ENCODE measurements at places on chromosomes 5 and 9.

- DNase-seq: no peak
Measured at GRCh38 chr5:10635867-10636350, 72.0 kb downstream of the ANKRD33B start.

DNA sequence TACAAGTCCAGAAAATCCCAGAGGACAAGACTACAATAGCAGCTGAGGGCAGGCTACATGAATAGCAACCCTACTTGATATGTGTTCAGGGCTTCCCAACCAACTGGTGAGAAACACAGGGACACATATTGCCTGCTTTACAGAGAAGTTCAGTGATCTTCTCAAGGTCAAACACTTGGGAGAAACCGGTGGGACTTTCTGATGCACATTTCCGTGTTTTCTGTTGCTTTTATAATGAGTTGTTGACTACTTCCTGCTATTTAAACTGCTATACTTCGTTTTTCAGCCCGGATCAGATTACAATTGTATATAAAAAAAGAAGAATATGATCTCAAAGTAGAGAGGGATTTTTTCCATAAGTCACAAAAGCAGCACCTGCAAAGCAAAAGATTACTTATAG is 175.1 kb downstream of the SNX18 start:
- DNase-seq: no peak

GRCh38 chr5:14726066-14726838 is 61.7 kb downstream of the OTULIN start:
- no peak for DNase-seq

GRCh38 chr5:131386124-131386523 is 122.3 kb downstream of the CDC42SE2 start:
- no peak for DNase-seq

DNA sequence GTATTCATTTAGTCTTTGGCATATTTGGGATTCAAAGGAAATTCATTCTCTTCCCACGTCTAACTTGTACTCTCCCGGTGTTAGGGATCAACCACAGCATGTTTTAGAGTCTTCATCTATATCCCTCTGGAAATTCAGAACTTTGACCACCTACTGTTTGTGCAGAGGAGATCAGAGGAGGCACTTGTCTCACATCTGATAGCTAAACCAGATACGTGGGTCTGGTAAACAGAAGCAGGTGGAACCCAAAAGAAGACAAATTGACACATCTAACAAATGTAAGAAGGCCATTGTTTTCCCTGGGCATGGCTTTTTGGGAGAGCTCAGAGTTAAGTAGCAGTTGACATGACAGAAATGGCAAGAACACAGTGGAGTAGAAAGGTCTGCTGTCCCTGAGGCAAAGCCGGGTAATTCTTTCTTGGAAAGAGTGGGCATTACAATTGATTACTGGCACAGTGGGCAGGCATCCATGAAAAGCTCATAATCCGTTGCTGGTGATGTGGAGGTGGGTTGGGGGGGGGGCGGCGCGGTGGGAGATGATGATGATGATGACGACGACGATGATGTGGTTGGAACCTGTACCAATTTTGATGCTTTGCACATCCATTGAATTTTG is 27.5 kb downstream of the PIP5K1B start:
- no peak for DNase-seq

- no peak for DNase-seq
Measured at GRCh38 chr5:34915856-34916192, 313 bp downstream of the BRIX1 start.

GRCh38 chr9:75699017-75699416 is 191.5 kb upstream of the PCSK5 start:
- DNase-seq: no peak

GRCh38 chr5:119382169-119382568 is 26.4 kb downstream of the TNFAIP8 start:
- no peak for DNase-seq

GRCh38 chr9:9469271-9469670 is 1143.5 kb downstream of the PTPRD start:
- no peak for DNase-seq

GRCh38 chr5:134600600-134600999 is 32.0 kb downstream of the SAR1B start:
- no peak for DNase-seq

DNA sequence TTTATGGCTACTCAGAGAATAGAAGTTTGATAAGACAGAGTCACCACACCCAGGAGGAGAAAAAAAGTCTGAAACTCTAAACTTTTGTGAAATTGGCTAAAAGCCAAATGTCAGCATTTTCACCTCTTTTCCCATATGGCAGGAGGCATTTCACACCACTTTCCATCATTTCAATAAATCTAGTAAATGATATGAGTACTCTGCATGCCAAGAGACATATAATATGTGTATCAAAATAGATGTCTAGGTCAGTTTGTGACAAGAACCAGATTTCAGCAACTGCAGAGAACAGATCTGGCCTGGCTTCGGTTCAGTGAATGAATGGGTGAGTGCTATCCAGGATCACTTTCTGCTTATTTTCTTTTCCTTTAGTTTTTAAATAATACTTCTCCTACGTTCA is 470.8 kb downstream of the ENC1 start:
- no peak for DNase-seq

DNA sequence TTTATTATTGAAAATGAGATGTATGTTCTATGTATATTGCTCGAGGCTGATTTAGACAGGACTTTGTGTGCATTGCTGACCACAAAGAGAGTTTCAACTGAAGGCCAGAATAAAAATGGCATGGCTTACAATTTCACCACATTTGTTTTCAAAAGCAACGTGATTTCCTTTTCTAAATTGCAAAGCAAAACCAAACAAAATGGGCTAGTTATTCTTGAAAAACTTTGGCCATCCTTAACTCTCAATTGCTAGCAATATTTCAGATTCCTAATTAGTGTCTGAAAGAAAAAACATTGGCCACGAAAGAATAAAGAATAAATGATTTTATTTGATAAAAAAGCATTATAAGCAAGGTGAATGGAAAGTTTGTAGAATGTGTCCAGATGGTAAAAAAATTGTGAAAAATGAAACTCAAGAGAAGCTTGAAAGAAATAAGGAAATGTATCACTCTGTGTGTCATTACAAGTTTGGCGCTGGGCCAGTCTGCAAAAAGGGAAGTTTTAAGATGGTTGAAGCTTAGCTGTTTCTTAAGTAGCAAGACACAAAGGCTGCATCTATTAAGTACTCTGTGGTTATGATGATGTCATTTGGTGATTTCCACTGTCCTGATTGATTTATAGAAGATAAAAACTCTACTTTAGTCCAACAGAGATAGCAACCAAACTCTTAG is 89.2 kb upstream of the PRLR start:
- DNase-seq: no peak

GRCh38 chr9:84170521-84171141 is 169.9 kb downstream of the SLC28A3 start:
- DNase-seq: no peak

- no peak for DNase-seq
Measured at GRCh38 chr9:93107825-93108161, 11.8 kb downstream of the CARD19 start.

DNA sequence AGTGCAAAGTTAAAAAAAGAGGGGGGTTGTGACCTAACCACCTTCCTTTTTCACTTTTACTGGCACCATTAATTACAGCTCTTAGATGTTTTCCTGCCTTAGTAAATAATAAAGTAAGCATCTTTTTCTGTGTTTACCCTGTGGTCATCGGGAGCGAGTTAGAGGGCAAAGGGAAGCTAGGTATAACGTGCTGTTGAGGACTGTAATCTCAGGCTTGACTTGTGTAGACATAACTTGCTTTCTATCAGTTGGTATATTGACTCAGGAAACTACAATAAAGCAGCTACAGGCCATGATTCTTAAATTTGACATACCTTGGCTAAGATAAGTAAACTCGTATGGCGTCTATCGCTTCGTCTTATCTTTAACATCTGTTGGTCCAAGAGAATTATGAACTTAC is 509.8 kb upstream of the CHD1 start:
- no peak for DNase-seq

GRCh38 chr9:33921967-33922895 is 105.3 kb downstream of the UBE2R2 start:
- no peak for DNase-seq

DNA sequence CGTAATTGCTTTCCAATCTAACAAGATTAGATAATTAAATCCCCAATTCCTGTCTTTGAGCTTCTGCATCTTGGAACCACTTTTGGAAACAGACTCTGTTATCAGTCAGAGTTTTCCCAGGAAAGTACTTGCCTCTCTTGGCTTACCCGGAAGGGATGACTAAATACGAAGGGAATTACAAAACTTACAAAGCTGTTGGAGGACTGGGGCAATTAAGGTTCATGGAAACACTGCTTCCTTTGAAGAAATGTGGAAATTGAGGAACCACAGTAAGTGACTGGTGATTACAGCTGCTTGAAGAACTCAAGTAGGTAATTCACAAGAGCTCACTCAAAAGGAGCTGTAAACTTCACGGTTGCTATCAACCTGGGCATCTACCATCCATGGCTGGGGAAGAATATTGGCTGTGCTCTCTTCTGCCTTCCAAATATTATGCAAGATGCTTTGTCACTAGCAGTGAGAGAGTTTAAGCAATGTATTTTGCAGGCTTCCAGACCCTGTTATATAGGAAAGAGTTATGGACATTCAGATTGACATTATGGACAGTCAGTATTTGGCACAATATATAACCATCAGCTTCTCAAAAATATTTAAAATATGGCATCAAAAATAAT is 104.6 kb upstream of the MAN2A1 start:
- no peak for DNase-seq

Measured in NCI-H1105 (cell line).